ENCODE measurements at places on chromosomes 4 and X. TPM values are rescaled to one million over a fixed set of nuclear protein-coding genes. Genes with fewer than 3 reads are reported as not detected.

DNA sequence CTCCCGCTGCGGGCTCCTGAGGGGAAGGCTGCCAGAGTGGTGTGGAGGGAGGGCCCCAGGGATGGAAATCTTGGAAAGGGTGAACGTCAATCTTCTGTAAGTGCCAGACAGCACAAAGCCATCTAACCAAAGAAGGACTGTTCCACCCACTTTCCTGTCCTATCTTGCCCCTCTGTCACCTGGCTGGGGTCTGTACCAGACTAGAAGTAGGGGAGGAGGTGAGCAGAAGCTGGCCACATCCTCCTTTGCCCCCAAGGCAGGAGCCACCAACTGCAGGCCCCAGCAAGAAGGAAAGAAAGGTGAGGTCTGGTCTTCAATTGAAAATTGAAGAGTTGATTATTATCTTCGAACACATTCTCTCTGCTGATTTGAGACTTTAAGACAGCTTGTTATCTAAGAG lies 214.4 kb upstream of the LEF1 start:
- no peaks in the 10 kb centered on the region for H3K36me3 ChIP-seq
- H3K4me3 ChIP-seq = no peak overlapping the region
- no peaks in the 10 kb centered on the region for H3K27me3 ChIP-seq
- no peak overlapping the region for H3K27ac ChIP-seq

DNA sequence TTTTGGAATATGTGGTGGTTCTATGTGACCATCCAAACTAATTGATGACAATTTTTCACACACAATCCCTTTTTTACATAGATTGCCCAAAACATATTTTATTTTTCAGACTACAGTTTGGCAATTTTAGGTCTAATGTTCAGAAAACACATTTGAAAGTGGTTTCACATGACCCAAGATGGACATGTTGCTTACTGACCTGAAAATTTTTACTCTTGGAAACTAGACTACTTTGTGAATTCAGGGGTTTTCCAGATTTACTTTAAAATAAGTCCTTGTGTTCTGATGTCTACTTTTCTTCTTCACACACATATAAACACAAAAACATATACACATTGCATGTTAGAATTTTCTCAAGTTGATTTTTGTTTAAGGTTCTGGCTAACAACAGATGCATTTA lies 79.5 kb downstream of the HMGB2 start:
- DNase-seq = no peak
- no peaks in the 10 kb centered on the region for H3K27me3 ChIP-seq

DNA sequence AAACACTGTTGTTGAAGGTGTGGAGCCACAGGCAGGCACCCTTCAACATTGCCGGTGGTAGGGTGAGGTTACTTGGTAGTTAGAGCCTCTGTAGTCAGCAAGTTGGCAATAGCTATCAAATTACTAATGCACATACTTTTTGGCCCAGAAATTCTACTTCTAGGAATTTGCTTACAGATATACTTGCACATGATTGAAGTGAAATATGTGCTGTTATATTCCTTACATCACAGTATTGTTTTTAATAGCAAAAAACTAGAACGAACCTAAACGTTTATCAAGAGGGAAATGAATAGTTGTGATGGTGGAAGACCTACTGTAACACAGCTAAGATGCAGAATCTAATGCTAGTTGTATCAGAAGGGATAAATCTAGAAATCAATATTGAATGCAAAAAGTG lies 7.7 kb upstream of the PJA1 start:
- no peak overlapping the region for H3K4me3 ChIP-seq
- no peaks in the 10 kb centered on the region for H3K27me3 ChIP-seq
- no peak overlapping the region for H3K27ac ChIP-seq
- H3K36me3 ChIP-seq = no peaks in the 10 kb centered on the region
- DNase-seq = no peak

DNA sequence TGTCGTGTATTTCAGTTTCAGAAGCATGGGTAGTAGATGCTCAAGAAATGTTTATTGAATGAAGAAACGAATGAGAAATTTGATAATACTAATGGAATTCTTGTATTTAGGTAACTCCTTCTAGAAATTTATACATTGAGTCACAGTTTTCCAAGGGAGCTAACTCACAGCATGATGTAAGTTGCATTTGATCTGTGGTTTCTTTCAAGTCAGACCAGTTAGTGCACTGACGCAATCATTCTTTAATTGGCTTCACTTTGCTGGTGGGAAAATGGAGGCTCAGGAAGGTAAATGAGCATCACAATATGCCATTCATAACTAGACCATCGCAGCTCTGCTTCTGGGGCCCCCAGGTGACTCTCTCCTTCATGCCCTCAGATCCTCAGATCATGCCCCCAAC lies 17.3 kb upstream of the CWH43 start:
- H3K27ac ChIP-seq = no peak overlapping the region
- no peaks in the 10 kb centered on the region for H3K27me3 ChIP-seq
- DNase-seq = no peak
- H3K4me1 ChIP-seq = no peaks in the 10 kb centered on the region
- H3K4me3 ChIP-seq = no peak overlapping the region
- H3K36me3 ChIP-seq = no peaks in the 10 kb centered on the region

GRCh38 chrX:41314881-41315280 lies 19.1 kb upstream of the DDX3X start:
- H3K27ac ChIP-seq = no peak overlapping the region
- H3K27me3 ChIP-seq = no peaks in the 10 kb centered on the region
- no peaks in the 10 kb centered on the region for H3K36me3 ChIP-seq
- H3K4me1 ChIP-seq = no peaks in the 10 kb centered on the region

DNA sequence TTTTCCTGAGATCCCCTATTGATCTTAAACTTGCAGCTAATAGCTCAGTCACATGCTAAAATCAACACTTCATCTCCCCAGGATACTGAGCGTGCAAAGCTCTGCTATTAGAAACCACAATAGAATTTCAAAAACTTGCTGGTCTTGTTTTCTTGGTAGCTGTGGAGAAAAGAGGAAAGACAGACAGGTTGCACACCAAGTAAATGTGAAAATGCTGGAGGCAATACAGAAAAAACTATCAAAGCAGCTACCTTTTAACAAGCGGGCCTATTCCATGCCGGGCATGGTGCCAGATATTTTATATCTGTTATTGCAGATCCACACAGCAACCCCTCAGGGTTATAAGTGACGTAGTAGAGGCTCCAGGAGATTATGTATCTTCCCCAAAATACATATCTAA lies 171.9 kb downstream of the DCTD start:
- no peak overlapping the region for H3K4me3 ChIP-seq
- no peak overlapping the region for H3K27ac ChIP-seq
- H3K27me3 ChIP-seq = no peaks in the 10 kb centered on the region
- H3K4me1 ChIP-seq = no peaks in the 10 kb centered on the region
- DNase-seq = no peak
- H3K36me3 ChIP-seq = no peaks in the 10 kb centered on the region

GRCh38 chr4:3285558-3286334 lies 7.1 kb upstream of the RGS12 start:
- H3K4me3 ChIP-seq = no peak overlapping the region
- peaks cover 4% of the 10 kb centered on the region for H3K27me3 ChIP-seq
- no peaks in the 10 kb centered on the region for H3K36me3 ChIP-seq
- no peak for DNase-seq
- no peak overlapping the region for H3K27ac ChIP-seq

DNA sequence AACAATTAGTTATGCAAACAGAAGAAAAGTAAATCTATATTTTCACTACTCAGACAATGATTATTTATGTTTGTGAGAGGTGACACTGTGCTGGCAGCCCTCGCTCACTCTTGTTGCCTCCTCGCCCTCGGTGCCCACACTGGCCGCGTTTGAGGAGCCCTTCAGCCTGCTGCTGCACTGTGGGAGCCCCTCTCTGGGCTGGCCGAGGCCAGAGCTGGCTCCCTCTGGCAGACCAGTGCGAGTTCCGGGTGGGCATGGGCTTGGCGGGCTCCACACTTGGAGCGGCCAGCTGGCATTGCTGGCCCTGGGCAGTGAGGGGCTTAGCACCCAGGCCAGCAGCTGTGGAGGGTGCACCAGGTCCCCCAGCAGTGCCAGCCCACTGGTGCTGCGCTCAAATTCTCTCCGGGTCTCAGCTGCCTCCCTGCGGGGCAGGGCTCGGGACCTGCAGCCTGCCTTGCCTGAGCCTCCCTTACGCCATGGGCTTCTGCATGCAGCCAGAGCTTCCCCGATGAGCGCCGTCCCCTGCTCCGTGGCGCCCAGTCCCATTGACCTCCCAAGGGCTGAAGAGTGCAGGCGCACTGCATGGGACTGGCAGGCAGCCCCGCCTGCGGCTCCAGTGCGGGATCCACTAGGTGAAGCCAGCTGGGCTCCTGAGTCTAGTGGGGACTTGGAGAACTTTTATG lies 902.6 kb downstream of the PDHA2 start:
- H3K27me3 ChIP-seq = no peaks in the 10 kb centered on the region
- H3K4me3 ChIP-seq = no peak overlapping the region
- no peaks in the 10 kb centered on the region for H3K36me3 ChIP-seq
- H3K4me1 ChIP-seq = no peaks in the 10 kb centered on the region
- H3K27ac ChIP-seq = no peak overlapping the region

DNA sequence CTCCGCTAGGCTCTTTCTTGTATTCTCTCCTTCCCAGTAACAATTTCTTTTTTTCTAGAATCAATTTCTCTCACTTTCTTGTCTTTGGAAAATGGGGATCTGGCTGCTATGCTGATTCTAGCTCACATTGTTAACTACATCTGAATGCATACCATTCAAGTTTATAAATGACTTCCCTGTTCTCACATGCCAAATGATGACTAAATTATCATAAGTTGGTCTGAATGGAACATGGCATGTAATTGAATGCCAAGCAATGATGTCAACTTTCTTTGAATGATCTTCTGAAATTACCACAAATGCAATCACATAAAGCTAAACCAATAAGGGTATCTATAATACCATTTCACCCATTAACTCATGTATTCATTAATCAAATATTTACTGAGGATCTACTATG lies 2.7 kb upstream of the ITM2A start:
- no peak for DNase-seq
- no peak overlapping the region for H3K27ac ChIP-seq
- no peak overlapping the region for H3K4me3 ChIP-seq
- no peaks in the 10 kb centered on the region for H3K36me3 ChIP-seq

GRCh38 chr4:173656898-173657297 lies 126.9 kb upstream of the HAND2 start:
- no peaks in the 10 kb centered on the region for H3K4me1 ChIP-seq
- no peak for DNase-seq
- H3K36me3 ChIP-seq = no peaks in the 10 kb centered on the region
- no peaks in the 10 kb centered on the region for H3K27me3 ChIP-seq
- no peak overlapping the region for H3K27ac ChIP-seq
- H3K4me3 ChIP-seq = no peak overlapping the region

DNA sequence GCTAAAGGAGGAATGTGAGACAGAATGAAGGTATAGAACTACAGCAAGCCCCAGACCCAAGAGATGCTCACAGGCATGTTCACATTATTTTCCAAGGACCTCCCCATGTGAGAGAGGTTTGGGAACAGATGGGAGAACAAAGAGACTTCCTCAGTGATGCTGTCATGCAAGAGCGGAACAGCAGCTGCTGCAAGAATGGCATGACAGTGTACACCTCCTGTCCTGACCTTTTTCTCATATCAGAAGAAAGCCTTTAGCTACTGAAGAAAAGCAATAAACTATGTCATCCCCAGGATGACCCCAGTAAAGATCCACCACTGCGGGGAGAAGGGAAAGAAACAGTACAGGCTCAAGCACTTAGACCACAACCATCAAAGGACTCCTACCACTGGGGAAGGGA lies 7.2 kb downstream of the PRDM5 start:
- H3K4me3 ChIP-seq = no peak overlapping the region
- H3K36me3 ChIP-seq = no peaks in the 10 kb centered on the region
- H3K4me1 ChIP-seq = no peaks in the 10 kb centered on the region

DNA sequence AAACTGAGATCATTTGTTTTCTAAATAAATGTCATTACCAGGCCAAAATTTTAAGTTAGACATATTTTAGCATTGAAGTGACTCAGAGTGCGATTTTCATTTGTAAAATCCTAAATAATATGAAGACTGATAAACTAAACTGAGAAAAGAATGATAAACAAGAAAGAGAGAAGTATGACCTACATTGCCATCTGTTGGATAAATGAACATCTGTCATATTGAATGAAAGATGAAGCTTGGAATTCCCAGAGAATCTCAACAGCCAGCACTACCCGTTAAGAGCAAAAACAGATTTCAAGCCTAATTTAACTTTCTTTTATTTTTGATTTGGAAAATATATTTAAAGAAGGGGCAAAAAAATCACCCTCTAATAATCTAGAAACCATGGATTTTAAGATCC lies 591.0 kb upstream of the ATOH1 start:
- no peaks in the 10 kb centered on the region for H3K27me3 ChIP-seq
- no peaks in the 10 kb centered on the region for H3K4me1 ChIP-seq
- H3K36me3 ChIP-seq = no peaks in the 10 kb centered on the region
- H3K4me3 ChIP-seq = no peak overlapping the region
- H3K27ac ChIP-seq = no peak overlapping the region

DNA sequence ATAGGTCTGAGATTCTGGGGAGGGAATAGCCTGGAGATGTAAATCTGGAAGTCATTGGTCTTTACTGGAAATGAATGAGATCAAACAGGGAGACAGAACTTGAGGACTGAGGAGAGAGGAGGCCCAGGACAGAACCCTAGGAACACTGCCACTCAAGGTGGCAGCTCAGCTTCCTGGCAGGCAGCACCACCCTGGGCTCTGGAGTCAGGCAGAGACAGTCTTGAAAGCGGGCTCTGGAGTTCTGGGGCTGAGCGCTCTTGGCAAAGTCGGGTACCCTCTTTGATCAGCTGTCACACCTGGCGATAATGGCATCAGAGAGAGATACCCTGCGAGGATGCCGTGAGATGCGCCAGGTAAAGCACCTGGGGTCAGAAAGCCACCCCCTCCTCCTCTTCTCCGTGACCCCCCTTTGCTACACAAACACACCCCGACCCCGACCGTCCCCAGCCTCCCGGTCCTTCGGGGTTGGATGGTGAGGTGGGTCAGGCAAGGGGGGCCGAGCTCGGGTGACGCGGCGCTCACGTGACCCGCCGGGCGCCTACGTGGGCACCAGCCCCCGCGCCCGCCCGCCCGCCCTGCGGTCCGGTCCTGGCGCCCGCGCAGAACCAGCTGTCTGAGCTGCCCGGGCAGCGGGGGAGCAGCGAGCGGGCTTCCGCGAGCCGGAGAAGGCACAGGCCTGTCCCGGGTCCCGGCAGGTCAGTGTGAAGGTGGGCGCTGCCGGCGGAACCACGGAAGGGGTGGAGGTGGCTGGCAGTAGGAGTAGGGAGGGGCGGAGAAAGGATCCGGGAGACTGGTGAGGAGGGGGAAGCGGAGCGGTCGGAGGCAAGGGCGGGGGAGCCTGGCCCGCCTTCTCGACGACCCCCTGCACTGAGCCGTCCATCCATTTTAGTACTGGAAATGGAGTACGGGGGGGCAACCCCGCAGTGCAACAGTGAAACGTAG lies at the start of gene TCEAL3:
TSS of gene TCEAL3 (plus strand) at position 600 of the 942 bp plus-strand sequence. CDS start 1,102 bp downstream, outside the sequence.
- no peaks in the 10 kb centered on the region for H3K36me3 ChIP-seq
- no peaks in the 10 kb centered on the region for H3K27me3 ChIP-seq
- peak; percentile 38 for DNase-seq
- H3K4me3 ChIP-seq = peak within 1 kb of the TSS; percentile 41

GRCh38 chr4:122086338-122087065 lies 65.6 kb upstream of the BLTP1 start:
- no peak for DNase-seq
- no peaks in the 10 kb centered on the region for H3K4me1 ChIP-seq
- H3K36me3 ChIP-seq = no peaks in the 10 kb centered on the region
- peaks cover 3% of the 10 kb centered on the region for H3K27me3 ChIP-seq
- H3K27ac ChIP-seq = no peak overlapping the region

Gene GAGE12J
- not detected for total RNA-seq

Gene ABCB7
- total RNA-seq = 27.0 TPM

Gene ENPP6
- 0.04 TPM for total RNA-seq

Gene FSTL5
- total RNA-seq = not detected

Gene SLC6A8
- 1.2 TPM for total RNA-seq

Gene SHROOM3
- not detected for total RNA-seq

Gene HAUS7
- 73.8 TPM for total RNA-seq

Gene CT45A10
- not detected for total RNA-seq

Gene GABRG1
- total RNA-seq = not detected

Gene TEX13B
- not detected for total RNA-seq
